ENCODE measurements at places on chromosomes 12 and 14. TPM values are rescaled to one million over a fixed set of nuclear protein-coding genes. Genes with fewer than 3 reads are reported as not detected.

- peaks cover 7% of the 10 kb centered on the region for H3K36me3 ChIP-seq
- DNase-seq = no peak
- no peaks in the 10 kb centered on the region for H3K27me3 ChIP-seq
Measured at GRCh38 chr14:32109676-32110547, 32.8 kb downstream of the ARHGAP5 start.

DNA sequence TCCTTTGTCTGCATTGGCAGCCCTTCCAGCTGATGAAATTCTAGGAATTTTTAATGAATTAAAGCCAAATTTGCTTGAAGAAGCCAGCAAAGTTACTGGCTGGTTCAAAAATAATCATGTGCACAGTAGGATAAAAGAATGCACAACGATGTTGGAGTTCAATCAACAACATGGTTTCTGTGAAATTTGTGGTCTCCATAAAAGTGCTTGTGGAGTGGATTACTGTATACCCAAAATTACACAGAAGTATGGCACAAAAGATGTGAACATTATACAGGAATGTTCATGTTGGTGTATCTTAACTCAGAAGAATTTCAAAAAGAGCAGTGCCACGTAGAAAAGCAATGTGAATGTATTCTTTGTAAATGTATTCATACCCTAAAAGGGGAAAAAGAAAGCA is 105.0 kb upstream of the METAP2 start:
- H3K36me3 ChIP-seq = no peaks in the 10 kb centered on the region
- H3K27ac ChIP-seq = no peak overlapping the region
- no peaks in the 10 kb centered on the region for H3K4me1 ChIP-seq
- DNase-seq = no peak
- H3K27me3 ChIP-seq = peaks cover 5% of the 10 kb centered on the region

DNA sequence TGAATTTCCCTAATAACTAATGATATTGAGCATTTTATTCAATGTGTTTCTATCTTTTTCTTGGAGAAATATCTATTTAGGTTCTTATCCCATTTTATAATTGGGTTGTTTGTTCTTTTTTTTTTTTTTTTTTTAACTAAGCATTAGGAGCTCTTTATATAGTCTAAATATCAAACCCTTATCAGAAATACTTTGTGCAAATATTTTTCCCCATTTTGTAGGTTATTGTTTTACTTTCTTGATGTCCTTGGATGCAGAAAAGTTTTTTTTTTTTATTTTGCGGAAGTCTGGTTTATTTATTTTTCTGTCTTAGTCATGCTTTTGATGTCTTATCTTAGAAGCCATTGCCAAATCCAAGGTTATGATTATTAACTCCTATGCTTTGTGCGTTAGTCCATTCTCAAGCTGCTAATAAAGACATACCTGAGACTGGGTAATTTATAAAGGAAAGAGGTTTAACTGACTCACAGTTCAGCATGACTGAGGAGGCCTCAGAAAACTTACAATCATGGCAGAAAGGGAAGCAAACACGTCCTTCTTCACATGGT is 434.3 kb upstream of the TBX3 start:
- H3K4me1 ChIP-seq = no peaks in the 10 kb centered on the region
- no peak overlapping the region for H3K27ac ChIP-seq
- no peak overlapping the region for H3K4me3 ChIP-seq
- H3K36me3 ChIP-seq = no peaks in the 10 kb centered on the region
- DNase-seq = no peak

GRCh38 chr14:103445806-103446205 is 60.6 kb downstream of the MARK3 start:
- no peak overlapping the region for H3K27ac ChIP-seq
- H3K4me1 ChIP-seq = no peaks in the 10 kb centered on the region
- H3K36me3 ChIP-seq = peaks cover 4% of the 10 kb centered on the region
- H3K4me3 ChIP-seq = no peak overlapping the region
- no peak for DNase-seq

DNA sequence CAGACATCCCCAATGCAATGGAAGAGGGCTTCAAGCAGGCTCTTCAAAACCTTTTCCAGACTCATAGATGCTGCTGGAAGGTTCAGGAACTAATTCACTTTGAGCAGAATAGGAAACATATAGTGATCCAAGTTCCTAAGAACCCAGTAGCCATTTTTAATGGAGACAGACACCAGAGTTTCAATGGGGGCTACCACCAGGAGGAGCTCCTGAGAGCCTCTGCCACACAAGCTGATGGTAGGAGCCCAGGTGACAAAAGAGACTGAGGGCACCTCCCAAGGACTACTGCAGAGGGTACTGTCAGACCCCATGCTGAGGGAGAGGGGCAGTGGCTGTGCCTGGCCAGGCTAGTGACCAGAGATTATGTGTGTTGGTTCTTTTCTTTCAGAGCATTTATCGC is 45.9 kb downstream of the IFNG start:
- H3K27ac ChIP-seq = no peak overlapping the region
- no peak overlapping the region for H3K4me3 ChIP-seq
- H3K27me3 ChIP-seq = no peaks in the 10 kb centered on the region
- peak; percentile 16 for DNase-seq
- H3K36me3 ChIP-seq = peaks cover 31% of the 10 kb centered on the region

DNA sequence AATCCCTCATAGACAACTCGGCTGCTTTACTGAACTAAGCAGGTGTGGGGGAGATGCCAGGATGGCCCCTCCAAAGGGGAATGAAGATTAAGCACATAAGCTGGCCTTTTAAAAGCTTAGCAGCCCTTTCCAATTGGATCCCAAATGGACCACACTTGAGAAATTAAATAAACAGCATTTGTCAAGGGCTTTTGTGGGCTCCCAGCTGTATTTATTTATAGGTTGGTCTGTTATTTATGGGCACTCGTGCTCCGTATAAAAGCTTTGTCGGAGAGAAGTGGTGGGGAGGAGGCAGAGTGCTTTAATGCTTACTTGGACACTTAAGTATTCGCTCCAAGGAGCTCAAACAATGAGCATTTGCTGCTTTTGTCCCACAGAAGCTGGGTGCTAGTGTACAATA is 580.2 kb downstream of the MED13L start:
- H3K36me3 ChIP-seq = no peaks in the 10 kb centered on the region
- no peak overlapping the region for H3K4me3 ChIP-seq
- DNase-seq = no peak
- no peaks in the 10 kb centered on the region for H3K4me1 ChIP-seq
- H3K27ac ChIP-seq = no peak overlapping the region

GRCh38 chr12:10457760-10458159 is 4.6 kb upstream of the KLRC1 start:
- H3K27me3 ChIP-seq = peaks cover 5% of the 10 kb centered on the region
- H3K4me3 ChIP-seq = no peak overlapping the region
- H3K4me1 ChIP-seq = no peaks in the 10 kb centered on the region
- no peak overlapping the region for H3K27ac ChIP-seq

GRCh38 chr12:100987552-100988521 is 193.3 kb downstream of the ANO4 start:
- peak overlapping the region; percentile 47 for H3K27ac ChIP-seq
- H3K4me3 ChIP-seq = no peak overlapping the region
- H3K36me3 ChIP-seq = no peaks in the 10 kb centered on the region
- DNase-seq = peak; percentile 1

ALKBH2 gene
- 47.4 TPM for total RNA-seq

AKAP6 gene
- 0.21 TPM for total RNA-seq

GALNT16 gene
- total RNA-seq = 0.02 TPM

SLC2A14 gene
- not detected for total RNA-seq
